CD8-positive, alpha-beta memory T cell (primary cell): ENCODE measurements at places on chromosomes 6 and 20.
A peak's percentile ranks its signal among the peaks of the same experiment; 100 is the strongest.

GRCh38 chr20:2236256-2236655, 59.5 kb upstream of the TGM3 start:
- H3K27me3 ChIP-seq: no peaks in the 10 kb centered on the region
- no peak for DNase-seq
- H3K27ac ChIP-seq: no peak overlapping the region
- no peaks in the 10 kb centered on the region for H3K36me3 ChIP-seq
- H3K4me1 ChIP-seq: no peaks in the 10 kb centered on the region

DNA sequence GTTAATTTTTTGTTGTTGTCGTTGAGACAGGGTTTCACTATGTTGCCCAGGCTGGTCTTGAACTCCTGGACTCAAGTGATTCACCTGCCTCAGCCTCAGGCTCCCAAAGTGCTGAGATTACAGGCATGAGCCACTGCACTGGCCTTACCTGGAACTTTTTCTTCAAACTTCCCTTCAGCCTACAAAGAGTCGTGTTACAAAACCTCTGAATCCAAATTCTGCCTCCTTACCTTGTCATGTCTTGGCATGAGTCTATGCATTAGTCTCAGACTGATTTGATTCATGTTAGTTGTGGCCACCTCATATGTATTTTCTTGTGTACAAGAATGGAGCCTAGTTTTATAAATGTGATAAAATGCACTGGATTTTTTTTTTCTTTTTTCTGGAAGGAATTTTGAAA, 172.1 kb downstream of the PRL start:
- DNase-seq: no peak
- H3K36me3 ChIP-seq: no peaks in the 10 kb centered on the region
- no peak overlapping the region for H3K4me3 ChIP-seq
- H3K27ac ChIP-seq: no peak overlapping the region
- H3K4me1 ChIP-seq: no peaks in the 10 kb centered on the region

- no peaks in the 10 kb centered on the region for H3K27me3 ChIP-seq
- H3K4me3 ChIP-seq: peak overlapping the region; percentile 72
- no peaks in the 10 kb centered on the region for H3K36me3 ChIP-seq
- DNase-seq: no peak
These were observed 9.8 kb downstream of the SYNGAP1 start for GRCh38 chr6:33429750-33430052.

DNA sequence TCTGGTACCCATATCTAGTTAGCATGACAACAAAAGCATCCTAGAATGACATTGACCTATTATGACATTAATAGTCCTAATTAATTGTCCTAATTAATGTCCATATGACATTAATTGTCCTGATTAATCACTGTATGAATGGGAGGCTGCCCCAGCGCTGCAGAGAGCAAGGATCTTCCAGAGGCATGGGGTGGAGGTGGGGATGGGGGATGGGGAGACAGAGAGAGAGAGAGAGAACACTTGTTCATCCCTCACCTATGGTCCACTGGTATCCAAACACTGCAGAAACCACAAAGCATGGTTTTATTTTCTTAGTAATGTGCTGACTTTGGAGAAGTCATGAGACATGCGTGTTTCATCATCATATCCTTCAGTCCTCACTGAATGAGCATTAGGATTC, 235.1 kb downstream of the FNDC1 start:
- H3K4me1 ChIP-seq: no peaks in the 10 kb centered on the region
- no peaks in the 10 kb centered on the region for H3K36me3 ChIP-seq
- no peaks in the 10 kb centered on the region for H3K27me3 ChIP-seq
- H3K4me3 ChIP-seq: no peak overlapping the region
- no peak overlapping the region for H3K27ac ChIP-seq

DNA sequence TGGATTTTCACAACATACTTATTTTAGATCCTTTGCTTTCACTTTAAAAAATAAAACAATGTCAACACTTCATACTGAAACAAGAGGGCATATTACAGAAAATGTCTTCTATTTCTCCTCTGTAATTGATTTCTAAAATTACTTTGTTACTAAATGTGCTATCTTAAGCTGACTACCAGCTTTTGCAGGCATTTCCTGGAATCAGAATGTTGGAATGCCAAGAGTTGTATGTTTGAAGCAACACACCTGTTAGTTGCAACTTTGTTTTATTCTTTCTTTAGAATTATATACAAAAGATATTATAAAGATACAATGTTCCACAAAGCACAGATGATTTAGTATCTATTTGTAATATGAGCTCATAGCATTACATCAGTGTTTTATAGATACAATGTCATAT, 62.5 kb upstream of the TMEM170B start:
- H3K4me1 ChIP-seq: no peaks in the 10 kb centered on the region
- no peaks in the 10 kb centered on the region for H3K27me3 ChIP-seq
- H3K36me3 ChIP-seq: no peaks in the 10 kb centered on the region
- no peak overlapping the region for H3K27ac ChIP-seq
- H3K4me3 ChIP-seq: no peak overlapping the region
- DNase-seq: no peak

DNA sequence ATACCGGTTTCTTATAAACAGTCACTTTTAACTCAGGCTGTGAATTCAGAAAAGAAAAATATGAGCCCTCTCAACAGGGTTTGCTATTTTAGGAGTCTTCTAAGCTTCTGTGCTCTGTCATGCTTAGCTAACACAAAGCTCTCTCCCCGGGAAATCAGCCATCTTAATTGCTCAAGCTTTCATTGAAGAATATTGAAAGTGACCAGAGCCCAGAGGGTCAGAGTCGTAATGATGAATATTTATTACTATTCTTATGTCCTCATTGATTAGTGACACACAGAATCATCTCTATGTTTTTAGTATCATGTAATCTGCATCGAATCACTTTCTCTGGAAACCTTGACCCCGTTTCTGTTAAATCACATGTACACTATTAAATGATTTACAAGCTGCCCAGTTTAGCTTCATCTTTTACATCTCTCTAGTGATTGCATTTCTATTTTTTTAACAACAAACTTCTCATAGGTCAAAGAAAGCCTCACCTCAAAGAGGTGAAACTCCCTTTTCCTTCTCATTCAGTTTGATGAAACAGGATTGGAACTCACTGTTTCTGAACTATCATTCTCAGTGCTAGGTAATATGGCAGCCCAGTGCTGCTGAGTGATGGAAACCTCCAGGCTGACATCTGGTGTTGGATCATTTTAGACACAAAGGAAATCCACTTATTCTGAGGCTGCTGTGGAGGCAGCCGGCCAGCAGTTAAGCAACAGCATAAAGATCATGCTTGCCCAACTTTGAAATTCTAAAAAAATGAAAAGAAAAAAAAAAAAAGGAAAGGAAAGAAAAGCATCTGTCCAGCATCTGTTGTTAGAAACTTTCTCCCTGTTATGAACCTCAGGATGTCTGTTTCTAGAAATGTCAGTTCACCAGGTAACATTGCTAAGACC, 96.3 kb downstream of the RFPL4B start:
- H3K27me3 ChIP-seq: no peaks in the 10 kb centered on the region
- H3K4me3 ChIP-seq: no peak overlapping the region
- no peaks in the 10 kb centered on the region for H3K36me3 ChIP-seq
- H3K27ac ChIP-seq: no peak overlapping the region
- DNase-seq: no peak

DNA sequence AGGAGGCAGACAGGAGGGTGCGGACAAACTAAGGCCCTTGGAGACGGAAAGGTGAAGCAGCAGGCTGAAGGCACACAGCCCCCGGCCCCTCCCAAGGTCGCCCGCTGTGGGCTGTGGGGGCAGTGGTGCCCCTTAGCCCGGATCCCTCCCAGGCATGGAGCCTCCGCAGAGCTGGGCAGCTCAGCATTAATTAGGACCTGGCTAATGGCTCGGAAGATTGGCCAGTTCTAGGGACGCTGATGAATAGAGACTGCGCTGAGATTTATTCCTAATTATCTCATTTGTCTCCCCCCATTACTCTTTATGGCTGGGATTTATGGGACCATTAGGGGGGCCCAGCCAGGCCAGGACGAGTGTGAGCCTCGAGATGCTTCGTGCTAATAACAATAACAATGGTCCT, 20.4 kb downstream of the MDFI start:
- peaks cover 7% of the 10 kb centered on the region for H3K27me3 ChIP-seq
- H3K4me1 ChIP-seq: no peaks in the 10 kb centered on the region
- no peak overlapping the region for H3K27ac ChIP-seq

GRCh38 chr20:36219671-36220220, 16.5 kb upstream of the AAR2 start:
- no peak overlapping the region for H3K27ac ChIP-seq
- no peak for DNase-seq
- H3K4me3 ChIP-seq: no peak overlapping the region
- H3K27me3 ChIP-seq: no peaks in the 10 kb centered on the region
